ENCODE measurements at places on chromosomes 2 and 18.

DNA sequence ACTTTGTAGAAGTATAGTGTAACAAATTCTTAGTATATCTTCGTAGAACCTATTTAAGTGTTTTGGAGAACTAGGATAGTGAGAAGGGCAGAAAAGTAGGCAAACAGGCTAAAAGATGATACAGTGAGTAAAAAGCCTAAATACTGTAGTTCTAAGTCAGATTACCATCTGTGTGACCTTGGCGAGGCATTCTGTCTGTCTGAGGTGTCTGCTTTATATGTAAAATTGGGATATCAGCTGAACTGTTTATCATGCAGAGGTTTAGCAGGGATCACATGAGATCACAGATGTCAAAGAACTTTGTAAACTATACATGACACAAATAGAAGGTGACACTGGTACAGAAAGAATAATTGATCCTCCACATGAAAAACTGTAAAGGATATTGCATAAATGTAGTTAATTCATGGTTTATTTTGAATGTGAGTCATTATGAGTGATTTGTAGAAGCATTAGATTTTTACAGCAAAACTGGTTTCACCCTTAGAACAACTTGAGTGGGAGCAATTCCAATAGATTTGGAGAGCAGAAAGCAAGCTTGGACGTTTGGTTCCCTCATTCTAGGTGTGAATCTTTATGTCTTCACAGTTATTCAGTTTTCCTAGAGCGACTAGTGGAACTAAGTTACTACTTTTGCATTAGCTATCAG, 41.9 kb downstream of the TAF1B start:
- no peak overlapping the region for H3K27ac ChIP-seq
- no peaks in the 10 kb centered on the region for H3K4me1 ChIP-seq
- peaks cover 16% of the 10 kb centered on the region for H3K36me3 ChIP-seq
- no peak overlapping the region for H3K4me3 ChIP-seq
- no peak for DNase-seq

- peaks cover 4% of the 10 kb centered on the region for H3K4me1 ChIP-seq
- no peaks in the 10 kb centered on the region for H3K27me3 ChIP-seq
- H3K27ac ChIP-seq: no peak overlapping the region
- H3K36me3 ChIP-seq: no peaks in the 10 kb centered on the region
- no peak for DNase-seq
Measured at GRCh38 chr18:33745151-33745795, 167.3 kb downstream of the ASXL3 start.

DNA sequence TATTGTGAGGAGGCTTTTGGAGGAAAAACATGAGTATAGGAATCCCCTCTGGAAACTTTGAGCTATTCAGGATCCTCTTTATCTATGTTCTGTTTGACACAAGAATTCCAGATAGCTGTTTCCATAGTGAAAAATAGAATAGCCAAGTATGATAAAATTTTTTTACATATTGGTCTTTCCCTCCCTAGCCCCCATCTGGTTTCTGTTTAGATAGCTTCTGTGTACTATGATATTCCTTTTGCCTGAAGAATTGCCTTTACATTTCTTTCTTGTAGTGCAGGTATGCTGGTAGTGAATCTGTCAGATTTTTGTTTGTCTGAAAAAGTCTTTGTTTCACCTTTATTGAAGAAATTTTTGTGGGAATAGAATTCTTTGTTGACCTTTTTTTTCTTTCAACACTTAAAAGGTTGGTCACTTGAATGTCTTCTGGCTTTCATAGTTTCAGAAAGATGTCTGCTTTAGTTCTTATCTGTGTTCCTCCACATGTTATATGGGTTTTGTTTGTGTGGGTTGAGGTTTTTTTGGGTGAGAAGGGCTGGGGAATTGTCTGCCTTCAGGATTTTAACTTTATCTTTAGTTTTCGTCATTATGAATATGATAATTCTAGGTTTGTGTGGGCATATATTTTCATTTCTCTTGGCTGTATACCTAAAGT, 29.9 kb upstream of the FBLN7 start:
- H3K27me3 ChIP-seq: peaks cover 2% of the 10 kb centered on the region
- no peak overlapping the region for H3K27ac ChIP-seq
- H3K4me3 ChIP-seq: peak overlapping the region; percentile 58

- H3K27ac ChIP-seq: no peak overlapping the region
- peaks cover 20% of the 10 kb centered on the region for H3K4me1 ChIP-seq
- peaks cover 15% of the 10 kb centered on the region for H3K27me3 ChIP-seq
- DNase-seq: no peak
- H3K4me3 ChIP-seq: peak overlapping the region; percentile 40
- H3K36me3 ChIP-seq: no peaks in the 10 kb centered on the region
Measured at GRCh38 chr2:230905448-230906421, 19.3 kb downstream of the GPR55 start.

DNA sequence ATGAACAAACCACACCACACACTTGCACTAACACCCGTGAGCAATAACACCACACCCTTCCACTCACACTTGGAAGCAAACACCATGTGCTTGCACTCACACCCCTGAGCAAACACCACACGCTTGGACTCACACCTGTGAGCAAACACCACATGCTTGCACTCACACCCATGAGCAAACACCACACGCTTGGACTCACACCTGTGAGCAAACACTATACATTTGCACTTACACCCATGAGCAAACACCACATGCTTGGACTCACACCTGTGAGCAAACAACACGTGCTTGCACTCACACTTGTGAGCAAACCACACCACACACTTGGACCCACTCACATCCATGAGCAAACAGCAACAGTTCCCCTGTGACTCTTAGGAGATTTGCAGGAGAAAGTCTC, 24.4 kb downstream of the SNTG2 start:
- peaks cover 3% of the 10 kb centered on the region for H3K4me1 ChIP-seq
- peaks cover 6% of the 10 kb centered on the region for H3K36me3 ChIP-seq
- DNase-seq: no peak
- H3K27ac ChIP-seq: no peak overlapping the region
- no peak overlapping the region for H3K4me3 ChIP-seq

GRCh38 chr2:229387866-229388265, 116.8 kb upstream of the PID1 start:
- no peak overlapping the region for H3K27ac ChIP-seq
- H3K36me3 ChIP-seq: no peaks in the 10 kb centered on the region
- H3K27me3 ChIP-seq: peaks cover 3% of the 10 kb centered on the region
- H3K4me3 ChIP-seq: no peak overlapping the region
- DNase-seq: no peak

DNA sequence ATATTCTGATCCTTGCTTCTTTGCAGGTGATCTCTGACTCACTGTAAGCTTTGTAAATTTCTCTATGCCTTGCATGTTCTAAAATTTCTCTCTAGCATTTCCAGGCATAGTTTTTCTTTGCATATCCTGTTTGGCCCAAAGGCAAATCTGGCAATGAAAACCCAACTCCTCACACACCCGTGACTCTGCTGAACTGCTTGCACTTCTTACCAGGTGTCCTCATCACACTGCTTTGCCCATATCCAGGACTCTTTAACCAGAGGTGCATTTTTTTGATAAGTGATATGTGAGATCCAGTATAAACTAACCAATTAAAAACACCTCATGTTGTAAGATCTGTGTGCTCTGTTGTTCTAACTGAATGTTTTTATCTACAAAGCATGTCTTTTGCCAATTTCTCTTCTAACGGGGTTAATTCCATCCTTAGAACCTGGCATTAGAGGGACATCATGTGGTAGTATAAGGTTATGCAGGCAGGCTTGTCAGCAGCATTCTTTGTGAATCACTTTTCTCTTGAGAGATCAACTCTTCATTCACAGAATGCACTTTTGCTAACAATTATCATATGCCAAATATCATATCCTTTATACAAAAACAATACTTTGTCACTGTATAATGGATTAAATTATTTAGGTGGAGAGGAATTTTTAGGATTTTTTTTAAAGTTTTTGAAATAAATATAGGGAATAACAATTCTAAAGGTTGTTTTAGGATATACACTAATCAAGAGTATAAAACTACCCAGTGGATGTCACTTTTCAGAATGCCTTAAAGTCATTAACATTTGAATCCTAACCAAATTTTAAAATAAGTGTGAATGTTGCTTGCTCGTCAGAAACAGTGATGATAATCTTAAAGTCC, 20.8 kb upstream of the TMX3 start:
- H3K4me1 ChIP-seq: no peaks in the 10 kb centered on the region
- H3K36me3 ChIP-seq: no peaks in the 10 kb centered on the region
- H3K4me3 ChIP-seq: no peak overlapping the region
- DNase-seq: no peak
- H3K27ac ChIP-seq: no peak overlapping the region

GRCh38 chr2:207464007-207464406, 65.8 kb upstream of the CREB1 start:
- no peaks in the 10 kb centered on the region for H3K4me1 ChIP-seq
- no peak overlapping the region for H3K4me3 ChIP-seq
- H3K27me3 ChIP-seq: peaks cover 2% of the 10 kb centered on the region
- no peaks in the 10 kb centered on the region for H3K36me3 ChIP-seq
- H3K27ac ChIP-seq: no peak overlapping the region
- DNase-seq: no peak

GRCh38 chr2:174485788-174486562, 854 bp downstream of the GPR155 start:
- H3K27ac ChIP-seq: peak overlapping the region; percentile 37
- peaks cover 13% of the 10 kb centered on the region for H3K4me1 ChIP-seq
- H3K27me3 ChIP-seq: peaks cover 3% of the 10 kb centered on the region
- H3K36me3 ChIP-seq: no peaks in the 10 kb centered on the region
- peak; percentile 19 for DNase-seq

- no peak overlapping the region for H3K4me3 ChIP-seq
- DNase-seq: no peak
- no peak overlapping the region for H3K27ac ChIP-seq
- no peaks in the 10 kb centered on the region for H3K36me3 ChIP-seq
- H3K27me3 ChIP-seq: no peaks in the 10 kb centered on the region
Measured at GRCh38 chr2:46246790-46247189, 50.4 kb upstream of the EPAS1 start.

GRCh38 chr2:98458207-98458606, 13.5 kb downstream of the INPP4A start:
- H3K27ac ChIP-seq: no peak overlapping the region
- H3K4me3 ChIP-seq: no peak overlapping the region
- DNase-seq: no peak

DNA sequence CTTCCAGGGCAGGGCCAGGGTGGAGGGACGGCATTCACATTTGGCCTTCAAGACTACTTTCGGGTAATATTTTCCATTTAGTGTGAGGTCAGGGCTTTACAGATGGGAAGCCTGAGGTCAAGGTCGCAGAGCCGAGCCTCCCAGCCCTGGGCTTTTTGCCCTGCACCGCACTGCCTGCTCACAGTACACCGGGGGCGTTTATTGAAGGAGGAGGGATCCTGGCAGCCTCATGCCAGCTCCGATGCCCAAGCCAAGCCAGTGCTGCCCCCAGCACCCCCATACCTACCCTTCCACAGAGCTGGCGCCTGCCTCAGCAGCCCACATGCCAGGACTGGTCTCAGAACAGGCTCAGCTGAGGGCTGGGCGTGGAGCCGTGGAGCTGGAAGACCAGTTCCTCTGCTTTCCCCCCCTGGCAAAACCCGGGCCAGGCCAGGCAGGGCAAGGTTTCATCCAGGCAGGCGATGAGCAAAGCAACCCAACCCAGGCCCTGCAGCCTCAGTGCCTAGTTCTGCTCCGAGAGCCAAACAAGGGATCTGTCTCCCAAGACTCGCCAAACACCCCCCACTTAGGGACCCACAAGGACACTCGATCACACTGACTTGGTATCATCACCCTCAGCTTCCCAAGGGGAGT, 11.9 kb downstream of the SDC1 start:
- H3K27ac ChIP-seq: no peak overlapping the region
- no peak for DNase-seq
- H3K4me1 ChIP-seq: no peaks in the 10 kb centered on the region
- no peak overlapping the region for H3K4me3 ChIP-seq

GRCh38 chr2:11742317-11742701, 4.1 kb upstream of the LPIN1 start:
- no peak for DNase-seq
- no peak overlapping the region for H3K4me3 ChIP-seq
- H3K36me3 ChIP-seq: peaks cover 8% of the 10 kb centered on the region

- no peak for DNase-seq
- no peaks in the 10 kb centered on the region for H3K27me3 ChIP-seq
- peaks cover 19% of the 10 kb centered on the region for H3K4me1 ChIP-seq
- H3K4me3 ChIP-seq: no peak overlapping the region
Measured at GRCh38 chr2:205361272-205361671, 321.0 kb upstream of the NRP2 start.

GRCh38 chr2:175181877-175182308, 383 bp upstream of the ATP5MC3 start:
- peak overlapping the region; percentile 71 for H3K27ac ChIP-seq
- peak overlapping the region; percentile 97 for H3K4me3 ChIP-seq
- H3K4me1 ChIP-seq: peaks cover 16% of the 10 kb centered on the region
- H3K27me3 ChIP-seq: peaks cover 7% of the 10 kb centered on the region
- H3K36me3 ChIP-seq: peaks cover 12% of the 10 kb centered on the region

- peaks cover 44% of the 10 kb centered on the region for H3K4me1 ChIP-seq
- peak overlapping the region; percentile 5 for H3K4me3 ChIP-seq
- H3K36me3 ChIP-seq: no peaks in the 10 kb centered on the region
- no peak for DNase-seq
Measured at GRCh38 chr2:154228566-154229280, 357.0 kb downstream of the GALNT13 start.

- no peaks in the 10 kb centered on the region for H3K27me3 ChIP-seq
- no peaks in the 10 kb centered on the region for H3K36me3 ChIP-seq
- H3K4me3 ChIP-seq: no peak overlapping the region
Measured at GRCh38 chr2:191617575-191617974, 60.4 kb upstream of the NABP1 start.

DNA sequence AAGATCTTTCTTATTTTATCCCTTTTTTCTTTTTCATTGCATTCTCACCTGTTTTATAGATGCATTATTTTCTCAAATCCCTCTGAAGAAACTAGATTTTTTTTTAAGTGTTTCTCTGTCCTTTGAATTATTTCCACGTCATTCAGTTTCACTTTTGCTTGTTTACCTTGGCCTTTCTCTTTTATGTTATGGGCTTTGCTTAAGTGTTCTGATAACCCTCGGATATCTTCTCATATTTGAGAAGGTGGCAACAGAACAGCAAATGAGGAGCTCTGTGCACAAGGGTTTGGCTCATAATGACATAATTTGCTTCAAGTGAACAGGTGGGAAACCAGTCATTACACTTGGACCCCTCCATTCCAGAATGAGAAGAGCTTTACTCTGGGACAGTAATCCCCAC, 111.9 kb downstream of the C1D start:
- H3K36me3 ChIP-seq: no peaks in the 10 kb centered on the region
- peaks cover 6% of the 10 kb centered on the region for H3K4me1 ChIP-seq
- no peaks in the 10 kb centered on the region for H3K27me3 ChIP-seq
- H3K27ac ChIP-seq: no peak overlapping the region

DNA sequence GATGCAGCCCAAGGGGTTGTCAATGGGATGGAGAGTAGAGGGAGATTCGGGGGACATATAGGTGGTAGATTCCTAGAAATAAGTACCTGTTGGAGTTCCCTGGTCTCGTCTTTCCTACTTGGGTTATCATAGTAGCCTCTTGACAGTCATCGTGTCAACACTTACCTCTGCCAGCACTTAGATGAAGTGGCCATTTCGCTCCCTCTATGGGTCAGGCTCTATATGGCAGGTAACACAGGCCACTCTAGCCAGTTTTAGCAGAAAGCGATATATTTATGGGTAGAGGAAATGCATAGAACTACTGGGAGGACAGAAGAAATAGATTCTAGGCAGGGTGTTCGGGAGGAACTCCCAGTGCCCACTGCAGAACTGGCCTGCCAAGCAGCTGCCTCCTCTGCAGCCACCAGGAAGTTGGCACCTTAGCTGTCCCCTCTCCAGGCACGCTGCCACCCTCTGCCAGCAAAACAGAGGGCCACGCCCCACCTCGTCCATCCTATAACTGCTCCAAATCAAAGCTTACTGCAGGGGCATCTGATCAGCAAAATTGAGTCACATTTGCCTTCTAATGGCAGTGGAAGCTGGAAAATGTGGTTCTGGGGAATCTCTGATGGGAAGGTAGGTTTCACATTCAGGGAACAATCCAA, 181.3 kb downstream of the INSIG2 start:
- no peaks in the 10 kb centered on the region for H3K36me3 ChIP-seq
- H3K4me1 ChIP-seq: no peaks in the 10 kb centered on the region
- H3K4me3 ChIP-seq: no peak overlapping the region
- no peak for DNase-seq
